Astrocyte of the spinal cord (primary cell): ENCODE measurements at places on chromosomes 6 and 20.

DNA sequence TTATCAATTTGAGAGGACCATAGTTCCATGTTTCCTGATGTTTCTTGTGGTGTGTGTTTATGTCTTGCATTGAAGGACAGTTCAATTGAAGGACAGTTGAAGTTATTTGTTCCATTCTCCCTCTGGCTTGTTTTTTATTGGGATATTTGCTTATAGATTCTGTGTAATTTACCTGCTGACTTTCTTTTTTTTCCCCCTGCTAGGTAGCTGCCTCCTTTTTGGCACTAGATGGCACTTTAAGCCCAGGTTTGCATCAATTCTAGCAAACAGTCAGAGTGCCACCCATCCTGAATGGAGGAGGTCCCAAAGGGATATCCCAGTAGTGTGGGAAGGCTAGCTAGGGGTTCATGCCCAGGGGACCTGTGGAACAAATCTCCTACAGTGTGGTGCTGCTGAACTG, 78.1 kb downstream of the CFAP61 start:
- no peak for DNase-seq

GRCh38 chr6:16337295-16337975, 99.0 kb downstream of the GMPR start:
- peak; percentile 70 for DNase-seq

GRCh38 chr20:23320317-23320716, 30.3 kb upstream of the NXT1 start:
- DNase-seq = no peak

GRCh38 chr20:48685300-48685699, 142.5 kb downstream of the PREX1 start:
- DNase-seq = no peak

DNA sequence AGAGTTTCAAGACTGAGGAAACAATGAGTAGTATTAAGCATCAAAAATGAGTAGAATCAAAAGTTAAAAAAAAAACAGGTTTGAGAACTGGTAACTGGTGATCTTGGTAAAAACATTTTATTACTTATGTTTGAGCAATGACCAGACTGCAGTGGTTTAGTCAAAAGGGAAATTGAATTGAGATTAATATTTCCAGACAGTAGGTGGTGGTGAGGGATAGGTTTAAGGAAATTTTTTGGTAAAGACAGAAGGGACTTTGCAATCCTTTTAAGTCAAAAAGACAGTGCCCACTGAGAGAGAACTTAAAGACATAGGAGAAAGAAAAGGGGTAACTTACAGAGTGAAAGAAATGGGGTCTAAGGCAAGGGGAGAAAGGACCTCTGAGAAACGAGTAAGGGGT, 156.9 kb downstream of the ASCC3 start:
- DNase-seq = no peak

DNA sequence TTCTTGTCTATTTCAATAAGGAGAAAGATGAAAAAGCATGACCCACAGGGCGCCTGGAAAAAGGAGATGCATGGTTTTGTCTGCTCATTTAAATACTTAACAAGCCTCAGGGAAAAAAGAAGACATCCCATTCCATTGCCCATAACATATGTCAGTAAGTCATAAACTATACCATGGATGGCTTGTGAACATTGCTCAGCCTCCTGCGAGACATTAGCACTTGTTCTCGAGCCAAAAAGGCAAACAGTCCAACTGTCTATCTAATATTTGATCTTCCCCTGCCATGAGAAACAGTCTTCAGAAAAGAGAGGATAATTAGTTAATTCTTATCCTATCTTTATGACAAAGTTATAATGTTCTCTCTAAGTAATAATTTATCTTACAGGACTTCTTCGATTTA, 527.4 kb downstream of the HACE1 start:
- DNase-seq = no peak

- no peak for DNase-seq
Observed at GRCh38 chr20:32070690-32071213, 18.7 kb downstream of the HCK start.

- no peak for DNase-seq
Observed at GRCh38 chr6:134495890-134496248, 178.0 kb upstream of the SGK1 start.

DNA sequence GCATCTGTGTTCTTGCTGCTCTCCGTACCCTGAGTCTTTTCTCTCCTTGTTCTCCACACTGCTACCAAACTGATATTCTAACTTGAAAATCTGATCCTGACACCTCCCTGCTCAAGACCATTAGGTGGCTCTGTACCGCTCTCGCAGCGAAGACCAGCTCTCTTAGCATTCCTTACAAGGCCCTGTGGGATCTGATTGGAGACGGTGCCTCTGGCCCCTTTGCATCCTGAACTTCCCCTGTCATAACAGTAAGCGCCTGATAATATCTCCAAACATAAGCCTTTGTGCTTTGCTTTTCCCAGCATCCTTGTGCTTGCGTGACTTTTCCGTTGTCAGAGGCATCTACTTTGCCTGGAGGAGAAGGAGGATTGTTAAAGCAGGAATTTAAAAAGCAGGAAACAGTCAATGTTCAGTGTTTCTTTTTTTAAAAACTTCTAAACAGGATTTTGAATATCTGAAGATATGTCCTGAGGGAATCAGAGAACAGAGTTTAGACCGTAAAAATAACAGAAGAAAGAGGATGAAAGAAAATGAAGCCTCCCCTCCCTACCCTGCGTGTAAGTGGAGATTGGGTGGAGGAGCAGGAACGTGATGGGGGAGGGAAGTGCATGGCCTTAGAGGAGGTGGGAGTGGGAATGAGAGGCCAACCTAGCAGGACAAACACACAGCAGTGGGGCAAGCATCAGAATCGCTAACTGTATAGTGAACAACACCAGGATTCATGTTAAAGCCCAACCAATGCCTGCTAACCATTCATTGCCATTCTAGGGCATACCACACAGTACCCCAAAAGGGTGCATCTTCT, 89.2 kb upstream of the STMND1 start:
- peak; percentile 36 for DNase-seq

- DNase-seq = no peak
Observed at GRCh38 chr20:2864626-2865025, 8.7 kb upstream of the PTPRA start.

DNA sequence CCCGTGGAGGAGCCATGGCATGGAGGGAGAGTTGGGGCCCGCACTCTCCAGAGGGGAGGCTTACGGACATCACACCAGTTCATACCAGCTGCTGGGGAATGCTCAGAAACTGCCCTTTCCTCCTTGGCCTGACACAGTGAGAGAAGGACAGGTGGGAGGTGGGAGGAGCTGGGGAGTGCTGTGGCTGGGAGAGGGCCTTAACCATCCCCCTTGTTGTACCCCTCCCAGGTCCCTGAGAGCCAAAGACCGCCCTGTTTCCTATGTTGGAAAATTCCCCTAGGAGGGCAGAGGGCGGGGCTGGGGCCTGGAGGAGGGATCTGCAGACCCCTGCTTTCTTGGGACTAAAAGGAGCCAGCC, 24.1 kb downstream of the FOXP4 start:
- no peak for DNase-seq

- DNase-seq = peak; percentile 44
Observed at GRCh38 chr6:128208078-128208477, 307.2 kb upstream of the THEMIS start.

- DNase-seq = no peak
Observed at GRCh38 chr6:122803171-122803661, 14.2 kb downstream of the SMPDL3A start.

DNA sequence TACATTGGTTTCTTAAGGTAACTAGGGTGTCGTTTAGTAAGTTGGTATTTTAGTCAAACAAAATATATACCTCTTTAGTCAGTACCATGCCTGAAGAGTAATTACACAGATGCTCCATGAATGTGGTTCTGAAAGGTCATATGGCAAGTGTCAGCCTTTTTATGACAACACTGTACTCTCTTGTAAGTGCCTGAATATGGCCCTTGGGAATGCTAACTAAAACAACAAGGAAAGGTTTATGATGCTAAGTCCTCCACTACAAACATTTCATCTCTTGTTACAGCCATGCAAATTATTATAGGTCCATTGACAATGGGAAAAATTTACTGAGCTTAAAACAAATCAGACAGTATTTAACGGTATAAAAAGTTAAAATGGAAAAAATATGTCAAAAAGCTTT, 39.0 kb upstream of the SUPT3H start:
- DNase-seq = no peak

DNA sequence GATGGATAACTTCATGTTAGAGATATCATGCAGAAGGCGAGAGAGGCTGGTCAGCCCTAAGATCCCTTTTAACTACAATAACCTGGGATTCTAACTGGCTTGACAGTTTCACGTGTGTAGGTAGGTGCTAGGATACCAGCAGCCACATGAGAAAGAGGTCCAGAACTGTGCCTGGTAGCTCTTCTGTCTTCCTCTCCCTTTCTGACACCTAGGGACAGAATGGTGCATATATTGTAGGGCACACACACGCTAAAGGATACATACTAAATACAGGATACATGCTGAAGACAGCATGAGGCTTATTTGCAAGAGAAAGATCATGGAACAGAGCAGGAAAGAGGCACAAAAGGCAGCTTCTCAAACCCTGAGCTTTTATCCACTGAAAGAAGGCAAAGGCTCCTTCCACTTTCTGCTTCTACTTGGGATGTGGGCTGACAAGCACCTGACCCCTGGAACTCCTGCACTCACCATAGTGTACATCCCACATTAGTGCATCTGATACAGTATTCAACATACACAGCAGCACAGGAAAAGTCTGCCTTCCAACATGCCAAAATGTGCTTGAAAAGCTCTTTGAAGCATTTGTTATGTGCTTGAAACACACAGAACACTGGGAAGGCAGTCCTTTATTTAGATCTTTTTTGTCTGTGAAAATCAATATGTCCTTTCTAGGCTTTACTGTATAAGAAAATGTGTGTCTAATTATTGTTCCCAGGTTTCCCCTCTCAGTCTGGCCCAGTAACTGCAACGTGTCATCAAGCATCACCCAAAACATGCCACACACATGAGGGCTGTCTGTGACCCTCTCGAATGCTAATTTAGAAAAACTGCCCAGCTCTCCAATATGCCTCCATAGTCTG, 3.2 kb downstream of the SLC22A23 start:
- no peak for DNase-seq

GRCh38 chr6:155708100-155708499, 252.5 kb upstream of the NOX3 start:
- no peak for DNase-seq

GRCh38 chr6:154070657-154071056, 31.6 kb downstream of the OPRM1 start:
- no peak for DNase-seq

DNA sequence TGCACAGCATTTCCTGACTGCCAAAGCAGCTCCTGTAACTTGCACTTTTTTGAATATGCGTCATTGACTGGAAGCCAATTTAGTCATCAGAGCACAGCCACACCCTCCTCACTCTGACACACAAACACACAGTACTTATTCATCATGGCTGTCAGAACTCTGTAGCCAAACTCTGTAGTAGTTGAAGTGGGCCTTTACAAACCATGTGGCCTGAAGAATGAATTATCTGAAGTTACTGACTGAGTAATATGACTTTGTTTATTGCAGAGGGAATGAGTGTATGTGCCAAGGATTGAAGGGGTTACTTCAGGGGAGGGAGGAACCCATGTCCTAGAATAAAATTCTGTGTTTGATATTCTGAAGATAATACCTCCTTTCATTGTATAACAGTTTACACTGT, 102.7 kb downstream of the FIG4 start:
- DNase-seq = peak; percentile 93

GRCh38 chr6:137769797-137770362, 97.2 kb upstream of the TNFAIP3 start:
- no peak for DNase-seq

DNA sequence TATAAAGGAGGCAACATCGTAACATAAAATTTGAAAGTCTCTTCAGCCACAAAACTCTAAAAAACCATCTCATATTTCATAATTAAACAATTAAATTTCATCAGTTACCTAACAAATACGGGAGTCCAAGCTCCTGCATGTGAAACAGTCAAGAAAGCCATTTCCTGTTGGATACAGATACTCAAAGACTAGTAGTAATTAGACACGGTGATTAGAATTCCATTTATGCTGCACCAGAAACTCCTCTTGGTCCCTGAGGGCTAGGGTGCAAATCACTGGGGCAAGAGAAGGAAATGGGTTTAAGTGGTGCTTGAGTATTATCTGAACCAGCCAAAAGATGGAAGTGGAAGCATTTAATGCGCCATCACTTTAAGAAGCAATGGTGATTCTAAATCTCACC, 27.4 kb downstream of the TRAM2 start:
- DNase-seq = no peak

DNA sequence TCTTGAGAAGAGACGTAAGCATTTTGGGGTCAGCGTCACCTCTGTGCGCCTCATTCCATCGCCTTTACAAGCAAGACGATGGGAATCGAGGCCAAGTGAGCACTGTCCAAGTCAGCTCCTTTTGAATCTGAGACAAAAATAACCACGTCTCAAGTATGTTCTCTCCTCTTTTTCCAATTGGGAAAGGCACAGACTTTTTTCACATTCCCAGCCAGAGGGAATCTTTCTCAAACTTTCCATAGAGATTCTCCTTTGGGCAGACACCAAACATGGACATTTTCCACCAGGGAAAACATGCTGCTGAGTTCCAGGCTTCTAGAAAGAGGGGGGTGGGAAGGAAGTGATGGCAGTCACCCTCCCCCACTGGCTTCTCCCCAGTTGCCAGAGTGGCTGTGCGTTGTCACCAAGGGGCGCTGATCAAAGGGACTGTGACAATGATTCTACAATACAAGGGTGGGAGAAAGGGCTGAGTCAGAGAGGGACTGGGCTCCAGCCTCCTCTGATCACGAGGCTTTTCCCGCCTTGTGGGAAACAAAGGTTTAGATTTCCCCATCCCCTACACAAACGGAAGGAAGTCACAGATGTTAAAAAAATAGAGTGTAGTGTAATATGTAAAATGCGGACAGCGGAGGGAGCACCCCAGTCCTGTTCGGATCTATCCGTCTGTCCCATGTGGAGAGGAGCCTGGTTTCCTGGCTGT, 281.9 kb upstream of the RNF24 start:
- no peak for DNase-seq

- DNase-seq = no peak
Observed at GRCh38 chr6:128806261-128806660, 76.7 kb upstream of the LAMA2 start.

- DNase-seq = no peak
Observed at GRCh38 chr20:21033817-21034216, 72.3 kb downstream of the LINC00237 start.

DNA sequence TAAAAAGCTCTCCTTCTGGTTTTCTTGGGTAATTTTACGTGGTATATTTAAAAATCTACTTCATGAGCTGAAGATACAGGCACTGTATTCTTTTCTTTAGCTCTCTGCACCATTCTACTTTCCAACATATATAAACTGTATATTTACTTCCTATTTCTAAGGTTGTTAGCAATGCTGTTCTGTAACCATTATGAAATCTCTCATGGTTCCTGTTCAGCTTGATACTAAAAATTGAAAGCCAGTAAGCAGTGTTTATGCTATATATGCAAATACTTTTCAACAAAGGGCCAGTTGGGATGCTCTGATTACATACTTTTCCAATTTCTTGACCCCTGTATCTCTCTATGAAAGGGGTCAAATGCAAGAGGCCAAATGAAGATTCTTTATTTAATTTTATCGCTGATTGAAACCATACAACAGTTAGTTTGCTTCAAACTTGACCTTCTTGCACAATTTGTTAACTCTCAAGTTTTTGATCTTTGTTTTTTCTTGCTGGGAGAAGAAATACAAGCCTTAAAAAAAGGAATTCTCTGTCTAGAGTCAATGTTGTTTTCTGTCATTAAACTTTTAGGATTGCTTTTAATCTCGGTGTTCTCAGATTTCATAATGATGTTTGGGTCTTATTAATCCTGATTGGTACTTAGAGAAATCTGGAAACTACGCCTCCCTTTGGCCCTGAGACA, 223.2 kb downstream of the PRL start:
- no peak for DNase-seq

GRCh38 chr6:120826253-120826652, 508.0 kb downstream of the TBC1D32 start:
- peak; percentile 17 for DNase-seq
